ENCODE measurements at places on chromosomes 7 and 10. TPM values are rescaled to one million over a fixed set of nuclear protein-coding genes. Genes with fewer than 3 reads are reported as not detected.

- H3K27me3 ChIP-seq = peaks cover 2% of the 10 kb centered on the region
- H3K36me3 ChIP-seq = no peaks in the 10 kb centered on the region
Observed at GRCh38 chr10:22780474-22780885, 66.1 kb upstream of the PIP4K2A start.

HEPACAM2 gene
- under 0.01 TPM for total RNA-seq

STK31 gene
- total RNA-seq = not detected

DNA sequence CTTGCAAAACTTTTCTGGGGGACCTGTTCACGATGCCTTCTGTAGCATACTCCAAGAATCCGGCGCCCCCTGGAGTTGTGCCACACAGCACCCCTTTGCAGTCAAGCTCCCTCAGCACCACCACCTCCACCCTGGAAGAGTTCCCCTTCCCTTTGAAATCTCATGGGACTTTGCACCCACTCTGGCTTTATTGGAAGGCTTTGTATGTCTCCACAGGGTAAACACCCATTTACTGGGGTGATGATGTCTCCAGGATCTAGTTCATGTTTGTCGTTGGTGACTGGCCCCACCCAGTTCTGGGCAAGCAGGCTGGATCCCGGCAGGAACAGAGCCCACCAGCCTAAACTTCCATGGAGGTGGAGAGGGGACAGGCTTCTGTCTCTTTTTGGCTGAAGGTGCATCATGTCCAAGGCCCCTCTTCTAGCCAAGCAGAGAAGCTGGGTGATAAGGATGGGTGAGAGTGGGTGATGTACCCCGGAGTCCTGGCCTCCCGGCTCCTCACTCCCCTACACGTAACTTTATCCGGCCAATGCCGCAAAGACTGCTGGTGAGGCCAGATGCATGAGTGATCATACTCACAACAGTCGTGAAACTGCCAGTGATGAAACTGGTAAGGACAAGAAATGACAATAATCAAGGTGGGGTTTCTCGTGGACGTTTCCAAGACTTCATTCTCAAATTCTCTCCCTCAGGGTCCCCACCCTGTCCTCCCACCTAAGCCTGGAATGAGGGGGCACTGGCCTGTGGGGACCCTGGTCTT lies 695 bp upstream of the CLDN4 start:
- no peak for DNase-seq
- H3K27me3 ChIP-seq = no peaks in the 10 kb centered on the region
- no peaks in the 10 kb centered on the region for H3K36me3 ChIP-seq
- no peak overlapping the region for H3K27ac ChIP-seq
- H3K4me1 ChIP-seq = peaks cover 11% of the 10 kb centered on the region
- no peak overlapping the region for H3K4me3 ChIP-seq

DNA sequence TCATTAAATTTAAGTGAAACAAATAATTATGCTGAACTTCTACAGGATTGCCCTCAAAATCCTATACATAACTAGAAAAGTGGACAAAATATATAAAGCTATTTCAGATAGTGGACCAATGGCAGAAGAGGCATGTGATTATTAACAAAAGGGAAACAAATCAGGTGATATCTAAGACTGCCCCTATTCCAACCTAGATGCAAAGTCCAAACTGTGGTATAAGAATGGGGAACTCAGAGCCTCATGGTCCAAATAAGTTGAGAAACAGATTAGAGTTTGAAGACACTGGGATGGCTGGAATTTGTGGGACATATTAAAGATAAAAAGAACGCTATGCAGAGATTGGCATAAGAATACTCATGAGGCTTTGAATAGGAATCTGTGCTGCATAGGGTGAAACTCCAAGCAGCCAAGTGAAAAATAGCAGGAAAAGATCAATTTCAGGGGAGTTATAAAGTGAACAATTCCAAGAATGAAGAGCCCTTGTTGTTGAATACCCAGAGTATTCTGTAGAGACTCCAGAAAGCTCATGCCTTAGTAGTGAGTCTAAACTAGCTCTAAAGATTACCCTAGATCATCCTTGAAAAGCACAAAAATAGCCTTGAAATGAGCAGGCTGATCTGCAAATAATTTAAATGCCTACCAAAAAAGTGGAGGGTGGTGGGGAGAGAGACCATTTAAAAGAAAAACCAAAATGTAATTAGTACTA lies 152.4 kb downstream of the IMMP2L start:
- peak; percentile 71 for DNase-seq
- peak overlapping the region; percentile 2 for H3K27ac ChIP-seq
- H3K4me1 ChIP-seq = peaks cover 4% of the 10 kb centered on the region

DNA sequence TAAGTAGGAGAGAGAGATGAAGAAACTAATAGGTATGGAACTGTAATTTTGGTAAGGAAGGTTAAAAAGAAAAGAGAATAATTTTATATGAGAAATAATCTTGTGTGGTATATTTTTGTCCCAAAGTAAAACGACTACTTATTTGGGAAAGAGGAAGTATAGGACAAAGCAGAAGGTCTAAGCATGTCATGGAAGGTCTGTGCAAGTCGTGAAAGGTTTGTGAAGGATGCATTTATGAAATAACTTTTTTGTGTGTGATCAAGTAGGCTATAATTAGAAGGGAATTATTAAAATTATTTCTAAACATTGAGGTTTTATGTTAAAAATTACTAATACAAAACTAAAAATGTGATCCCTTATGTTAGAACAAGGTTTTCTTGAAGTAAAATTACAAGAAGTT lies 63.3 kb downstream of the ZNF783 start:
- H3K27me3 ChIP-seq = peaks cover 2% of the 10 kb centered on the region
- no peaks in the 10 kb centered on the region for H3K4me1 ChIP-seq
- H3K27ac ChIP-seq = no peak overlapping the region
- no peaks in the 10 kb centered on the region for H3K36me3 ChIP-seq
- DNase-seq = no peak
- H3K4me3 ChIP-seq = no peak overlapping the region

- H3K4me1 ChIP-seq = peaks cover 8% of the 10 kb centered on the region
- no peak overlapping the region for H3K27ac ChIP-seq
- no peak overlapping the region for H3K4me3 ChIP-seq
- DNase-seq = no peak
- no peaks in the 10 kb centered on the region for H3K36me3 ChIP-seq
Observed at GRCh38 chr7:117819558-117819957, 53.7 kb downstream of the CTTNBP2 start.

TUBB8 gene
- not detected for total RNA-seq

- H3K36me3 ChIP-seq = no peaks in the 10 kb centered on the region
- H3K27ac ChIP-seq = no peak overlapping the region
- H3K27me3 ChIP-seq = no peaks in the 10 kb centered on the region
- no peaks in the 10 kb centered on the region for H3K4me1 ChIP-seq
- DNase-seq = no peak
- H3K4me3 ChIP-seq = no peak overlapping the region
Observed at GRCh38 chr10:120541984-120542383, 85.0 kb downstream of the PLPP4 start.

UNCX gene
- total RNA-seq = not detected

AKR1C2 gene
- 0.36 TPM for total RNA-seq

DNA sequence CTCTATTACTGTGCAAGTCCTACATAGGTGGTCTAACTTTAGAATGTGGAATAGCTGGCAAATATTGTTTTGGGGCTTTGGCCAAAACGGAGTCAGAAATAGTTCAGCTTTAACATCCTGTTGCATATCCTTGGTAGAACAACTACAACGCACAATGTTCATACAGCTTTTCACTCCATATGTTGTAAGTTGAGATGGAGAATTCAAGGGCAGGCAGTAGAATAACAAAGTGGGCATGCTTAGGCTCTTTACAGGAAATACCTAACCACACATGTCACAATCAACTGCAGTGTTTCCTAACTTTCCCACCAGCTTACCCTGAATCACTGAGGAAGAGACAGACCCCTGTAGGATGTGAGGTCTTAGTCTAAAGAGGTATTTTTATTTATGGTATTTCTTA lies 122.3 kb downstream of the PPP1R3A start:
- H3K27me3 ChIP-seq = no peaks in the 10 kb centered on the region
- DNase-seq = peak; percentile 92
- no peaks in the 10 kb centered on the region for H3K4me1 ChIP-seq
- H3K36me3 ChIP-seq = no peaks in the 10 kb centered on the region

- no peak for DNase-seq
- H3K4me3 ChIP-seq = no peak overlapping the region
- no peak overlapping the region for H3K27ac ChIP-seq
- H3K27me3 ChIP-seq = peaks cover 90% of the 10 kb centered on the region
- H3K4me1 ChIP-seq = no peaks in the 10 kb centered on the region
- H3K36me3 ChIP-seq = no peaks in the 10 kb centered on the region
Observed at GRCh38 chr10:100751211-100751933, 6.0 kb downstream of the PAX2 start.

- H3K27ac ChIP-seq = no peak overlapping the region
- H3K4me1 ChIP-seq = no peaks in the 10 kb centered on the region
- no peak for DNase-seq
- no peaks in the 10 kb centered on the region for H3K27me3 ChIP-seq
- no peak overlapping the region for H3K4me3 ChIP-seq
Observed at GRCh38 chr10:121843379-121843778, 84.5 kb downstream of the ATE1 start.

FEZF1 gene
- not detected for total RNA-seq

- H3K36me3 ChIP-seq = peaks cover 3% of the 10 kb centered on the region
- H3K27me3 ChIP-seq = no peaks in the 10 kb centered on the region
- no peak for DNase-seq
- H3K4me3 ChIP-seq = no peak overlapping the region
Observed at GRCh38 chr7:17822547-17823173, 117.6 kb downstream of the SNX13 start.

- H3K4me3 ChIP-seq = no peak overlapping the region
- peaks cover 65% of the 10 kb centered on the region for H3K4me1 ChIP-seq
- H3K27ac ChIP-seq = no peak overlapping the region
Observed at GRCh38 chr10:104332243-104333031, 5.8 kb downstream of the ITPRIP start.

- DNase-seq = no peak
- no peaks in the 10 kb centered on the region for H3K4me1 ChIP-seq
- H3K27ac ChIP-seq = no peak overlapping the region
- no peaks in the 10 kb centered on the region for H3K36me3 ChIP-seq
- no peaks in the 10 kb centered on the region for H3K27me3 ChIP-seq
Observed at GRCh38 chr7:104936546-104936945, 77.5 kb upstream of the KMT2E start.

DNA sequence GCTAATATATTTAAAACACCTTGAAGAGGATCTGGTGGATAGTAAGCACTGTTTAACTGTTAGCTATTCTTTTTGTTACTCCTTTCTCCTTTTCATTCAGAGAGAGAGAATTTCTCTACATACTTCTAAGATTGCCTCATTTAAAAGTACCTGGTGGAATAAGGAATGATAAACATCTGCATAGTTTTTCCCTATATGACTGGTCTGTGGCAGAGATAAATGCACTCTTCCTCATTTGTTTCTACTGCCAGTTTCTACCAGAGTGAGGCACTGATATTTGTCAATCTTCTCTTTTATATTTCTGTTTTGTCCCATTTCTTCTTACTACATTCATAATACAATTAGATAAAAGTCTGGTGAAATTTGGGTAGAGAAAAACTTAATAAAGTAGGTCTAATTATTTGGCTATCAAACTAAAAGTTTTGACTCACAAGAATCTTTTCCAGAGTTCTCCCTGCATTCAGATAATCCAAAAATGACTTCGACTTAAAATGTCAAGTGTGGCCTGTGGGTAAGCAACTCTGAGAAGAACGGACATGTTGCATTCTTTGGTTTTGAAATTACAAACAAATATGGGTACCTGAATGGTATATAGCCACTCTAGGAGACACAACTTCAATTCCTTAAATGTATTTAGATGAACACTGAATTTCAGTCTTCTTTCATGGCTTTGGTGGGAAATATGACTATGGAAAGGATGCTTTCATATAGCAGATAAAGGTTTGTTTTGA lies 38.8 kb downstream of the RNLS start:
- no peaks in the 10 kb centered on the region for H3K36me3 ChIP-seq
- H3K27ac ChIP-seq = no peak overlapping the region
- no peaks in the 10 kb centered on the region for H3K4me1 ChIP-seq
- H3K27me3 ChIP-seq = no peaks in the 10 kb centered on the region
- H3K4me3 ChIP-seq = no peak overlapping the region
- no peak for DNase-seq

CYP2C19 gene
- not detected for total RNA-seq

AKAP9 gene
- 49.4 TPM for total RNA-seq

POLR2J3 gene
- 14.2 TPM for total RNA-seq

GRCh38 chr10:5625992-5626777 lies 40.2 kb downstream of the ASB13 start:
- H3K27ac ChIP-seq = no peak overlapping the region
- H3K4me1 ChIP-seq = peaks cover 7% of the 10 kb centered on the region
- no peaks in the 10 kb centered on the region for H3K27me3 ChIP-seq
- no peaks in the 10 kb centered on the region for H3K36me3 ChIP-seq

- no peak overlapping the region for H3K27ac ChIP-seq
- peaks cover 2% of the 10 kb centered on the region for H3K4me1 ChIP-seq
- DNase-seq = peak; percentile 81
Observed at GRCh38 chr7:128860158-128861073, 2.2 kb upstream of the ATP6V1F start.

DNA sequence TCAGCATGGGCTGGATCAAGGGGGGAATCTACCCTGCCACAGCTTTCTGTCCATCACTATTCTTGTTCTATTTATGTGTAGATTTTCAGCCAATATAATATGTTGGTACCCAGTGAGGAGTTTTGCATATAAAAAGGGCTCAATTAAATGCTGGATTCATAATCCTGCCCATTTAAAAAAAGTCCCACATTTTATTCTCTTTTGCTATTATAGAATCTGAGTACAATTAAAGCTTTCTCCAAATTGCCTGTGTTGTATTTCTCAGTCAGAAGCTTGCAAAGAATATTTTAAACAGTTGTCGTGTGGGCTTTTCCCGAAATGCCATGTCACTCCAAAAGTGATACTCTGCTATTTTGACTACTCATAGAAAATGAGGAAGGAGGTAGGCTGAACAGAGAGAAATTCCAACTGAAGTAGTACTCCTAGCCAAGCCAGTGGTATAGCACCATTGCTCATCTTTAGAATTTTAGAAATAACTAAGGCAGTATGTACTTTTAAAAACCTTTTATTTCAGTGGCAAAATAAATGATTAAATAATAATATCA lies 108.3 kb upstream of the HDAC9 start:
- H3K4me3 ChIP-seq = no peak overlapping the region
- H3K27ac ChIP-seq = no peak overlapping the region
- H3K4me1 ChIP-seq = peaks cover 10% of the 10 kb centered on the region
- no peaks in the 10 kb centered on the region for H3K36me3 ChIP-seq
- DNase-seq = no peak

SPDYE2B gene
- total RNA-seq = not detected

Data from IMR-90 (cell line).